ENCODE measurements at places on chromosomes 4 and X.

GRCh38 chrX:119880076-119880475, 8.4 kb downstream of the NDUFA1 start:
- DNase-seq = peak; percentile 9

GRCh38 chrX:154648931-154649330, 4.4 kb downstream of the CTAG2 start:
- DNase-seq = no peak

DNA sequence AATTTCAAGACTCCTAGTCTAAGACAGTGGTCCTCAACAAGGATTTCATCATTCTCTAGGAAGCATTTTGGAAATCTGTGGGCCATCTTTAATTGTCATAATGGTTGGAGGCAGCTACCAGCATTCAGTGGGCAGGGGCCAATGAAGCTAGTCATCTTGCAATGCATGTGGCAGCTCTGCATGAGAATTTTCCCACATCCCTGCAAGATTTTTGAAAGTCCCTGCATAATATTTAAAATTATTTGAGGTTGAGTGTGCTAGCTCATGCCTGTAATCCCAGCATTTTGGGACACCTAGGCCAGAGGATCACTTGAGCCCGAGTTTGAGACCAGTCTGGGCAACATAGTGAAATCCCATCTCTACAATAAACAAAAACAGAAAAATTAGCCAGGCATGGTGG, 44.0 kb downstream of the PCYT1B start:
- DNase-seq = no peak

DNA sequence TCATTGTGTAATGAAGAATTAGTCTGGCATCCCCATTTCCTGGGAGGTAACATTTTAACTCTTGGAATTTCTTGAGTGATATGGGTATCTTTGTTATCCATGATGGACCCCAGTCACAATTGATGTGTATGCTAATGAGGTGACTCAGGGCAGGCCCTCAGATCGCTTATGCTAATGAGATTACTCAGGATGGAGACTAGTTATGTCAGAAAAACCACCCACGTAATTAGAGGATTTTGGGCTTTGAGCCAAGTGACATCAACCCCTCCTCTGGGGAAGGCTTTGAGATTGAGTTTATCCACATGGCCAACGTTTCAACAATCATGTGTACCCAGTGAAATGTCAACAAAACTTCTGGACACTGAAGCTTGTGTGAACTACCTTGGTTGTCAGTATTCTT, 772.7 kb downstream of the STPG2 start:
- DNase-seq = no peak

GRCh38 chr4:15018361-15018760, 16.1 kb downstream of the CPEB2 start:
- DNase-seq = no peak

DNA sequence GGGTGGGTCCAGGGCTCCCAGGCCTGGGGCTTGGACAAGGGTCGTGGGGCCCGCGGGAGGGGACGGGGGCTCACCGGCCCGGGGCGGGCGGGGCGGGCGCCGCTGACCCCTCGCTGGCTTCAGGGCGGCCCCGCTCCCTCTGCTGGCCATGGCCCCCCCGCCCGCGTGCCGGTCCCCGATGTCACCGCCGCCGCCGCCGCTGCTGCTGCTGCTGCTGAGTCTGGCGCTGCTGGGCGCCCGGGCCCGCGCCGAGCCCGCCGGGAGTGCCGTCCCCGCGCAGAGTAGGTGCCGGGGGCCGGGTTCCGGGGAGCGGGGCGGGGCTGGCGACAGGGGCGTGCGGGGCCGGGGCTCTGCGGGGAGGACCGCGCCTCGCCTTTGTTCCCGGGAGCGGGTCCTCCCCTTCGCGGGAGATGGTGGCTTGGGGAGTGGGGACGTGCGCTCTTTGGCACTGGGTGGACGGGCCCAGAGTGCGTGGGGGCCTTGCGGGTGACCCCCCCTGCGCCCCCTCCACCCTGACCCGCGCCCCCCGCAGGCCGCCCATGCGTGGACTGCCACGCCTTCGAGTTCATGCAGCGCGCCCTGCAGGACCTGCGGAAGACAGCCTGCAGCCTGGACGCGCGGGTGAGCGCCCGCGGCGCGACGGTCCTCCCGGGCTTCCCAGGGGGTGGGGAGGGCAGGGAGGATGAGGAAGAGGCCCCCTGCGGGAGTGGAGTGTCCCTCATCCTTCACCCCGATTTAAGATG, 16.8 kb upstream of the NAT8L start:
- DNase-seq = no peak

- no peak for DNase-seq
Measured at GRCh38 chr4:98027827-98028226, 115.4 kb downstream of the STPG2 start.

GRCh38 chr4:7074426-7074825, 6.6 kb upstream of the GRPEL1 start:
- DNase-seq = no peak

DNA sequence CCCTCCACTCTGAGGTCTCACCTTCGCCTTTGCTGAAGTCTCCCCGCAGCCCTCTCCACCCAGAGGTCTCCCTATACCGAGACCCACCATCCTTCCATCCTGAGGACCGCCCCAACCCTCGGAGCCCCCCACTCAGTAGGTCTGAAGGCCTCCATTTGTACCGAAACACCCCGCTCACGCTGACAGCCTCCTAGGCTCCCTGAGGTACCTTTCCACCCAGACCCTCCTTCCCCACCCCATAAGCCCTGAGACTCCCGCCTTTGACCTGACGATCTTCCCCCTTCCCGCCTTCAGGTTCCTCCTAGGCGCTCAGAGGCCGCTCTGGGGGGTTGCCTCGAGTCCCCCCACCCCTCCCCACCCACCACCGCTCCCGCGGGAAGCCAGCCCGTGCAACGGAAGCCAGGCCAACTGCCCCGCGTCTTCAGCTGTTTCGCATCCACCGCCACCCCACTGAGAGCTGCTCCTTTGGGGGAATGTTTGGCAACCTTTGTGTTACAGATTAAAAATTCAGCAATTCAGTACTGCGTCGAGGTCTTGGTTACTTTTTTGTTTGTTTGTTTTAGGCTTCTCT, 5.0 kb downstream of the SOD3 start:
- no peak for DNase-seq

- DNase-seq = no peak
Measured at GRCh38 chr4:23084559-23085248, 392.0 kb downstream of the GBA3 start.

DNA sequence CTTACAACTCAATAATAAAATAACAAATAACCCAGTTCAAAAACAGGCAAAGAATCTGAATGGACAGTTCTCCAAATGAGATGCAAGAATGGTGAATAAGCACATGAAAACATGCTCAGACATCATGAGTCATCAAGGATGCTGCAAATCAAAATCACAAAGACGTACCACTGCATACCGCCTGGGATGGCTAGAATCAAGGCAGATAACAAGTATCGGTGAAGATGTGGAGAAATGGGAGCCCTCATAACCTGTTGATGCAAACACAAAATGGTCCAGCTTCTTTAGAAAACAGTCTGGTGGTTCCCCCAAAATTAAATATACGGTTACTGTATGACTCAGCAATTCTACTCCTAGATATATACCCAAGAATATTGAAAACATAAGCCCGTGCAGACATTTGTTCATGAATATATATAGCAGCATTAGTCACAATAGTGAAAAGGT, 32.5 kb downstream of the AKAP4 start:
- no peak for DNase-seq

- DNase-seq = no peak
Measured at GRCh38 chr4:141416677-141417363, 196.1 kb downstream of the ZNF330 start.

GRCh38 chr4:24105327-24106038, 215.6 kb upstream of the PPARGC1A start:
- DNase-seq = no peak
